Activated T-cell treated with anti-CD3 and anti-CD28 coated beads, Interleukin-2, amount 50 U/mL, for 72 hours (primary cell): ENCODE measurements at places on chromosomes 4 and X. TPM values are rescaled to one million over a fixed set of nuclear protein-coding genes. Genes with fewer than 3 reads are reported as not detected.
A peak's percentile ranks its signal among the peaks of the same experiment; 100 is the strongest.

DNA sequence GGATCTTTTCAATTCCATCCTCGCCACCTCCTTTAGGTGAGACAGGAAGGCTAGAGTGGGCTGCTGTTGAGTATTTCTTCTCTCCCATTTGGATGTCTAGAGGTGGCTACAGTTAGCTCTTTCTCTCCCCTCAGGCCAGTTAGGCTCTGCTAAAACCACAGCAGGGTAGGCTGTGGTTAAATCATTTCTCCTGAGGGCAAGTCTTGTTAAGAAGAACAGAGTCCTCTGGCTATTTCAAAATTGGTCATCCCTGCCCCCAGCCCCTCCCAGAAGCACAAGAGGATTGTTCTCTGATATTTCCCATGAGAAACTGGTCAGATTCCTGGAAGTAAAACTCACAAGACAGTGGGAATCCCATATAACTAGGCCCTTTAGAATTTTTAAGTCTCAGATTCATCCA lies 1359.5 kb downstream of the TECRL start:
- DNase-seq = no peak

DNA sequence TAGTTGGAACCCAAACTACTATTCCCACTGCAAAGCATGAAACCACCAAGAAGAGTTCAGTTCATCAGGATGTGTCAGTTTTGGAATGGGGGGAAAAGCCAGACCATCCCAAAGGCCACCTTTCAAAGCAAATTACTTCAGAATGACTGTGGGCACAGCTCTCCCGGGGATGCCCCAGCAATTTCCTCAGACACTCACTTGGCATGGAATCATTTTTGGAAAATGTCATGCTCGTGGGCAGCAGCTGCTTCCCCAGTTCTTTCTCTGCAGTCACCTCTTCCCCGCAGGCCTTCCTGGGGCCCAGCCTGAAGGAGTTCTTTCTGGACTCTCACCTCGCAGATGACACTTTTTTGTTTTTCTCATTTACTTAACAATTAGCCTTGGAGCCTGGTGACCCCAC lies 350.3 kb downstream of the NR3C2 start:
- no peak for DNase-seq

DNA sequence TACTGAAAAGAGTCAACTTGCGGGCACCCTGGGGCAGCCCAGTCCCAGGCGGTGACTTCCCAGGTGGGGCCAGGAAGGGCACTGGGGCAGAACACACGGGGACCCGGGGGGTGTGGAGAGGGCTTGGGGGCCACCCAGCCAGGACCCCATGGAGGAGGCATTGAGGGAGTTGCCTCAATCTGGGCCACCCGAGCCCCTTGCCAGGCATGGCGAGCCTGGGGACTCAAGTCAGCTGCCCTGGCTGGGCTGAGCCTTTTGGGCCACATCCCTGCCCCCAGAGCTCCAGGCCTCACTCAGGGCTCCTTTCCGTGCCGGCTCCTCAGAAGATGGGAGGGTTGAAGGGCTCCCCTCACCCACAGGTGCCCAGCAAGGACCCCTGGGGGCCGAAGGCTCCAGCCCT lies 6.6 kb upstream of the CPLX1 start:
- no peak for DNase-seq

PCDH19 gene
- not detected for total RNA-seq

DNA sequence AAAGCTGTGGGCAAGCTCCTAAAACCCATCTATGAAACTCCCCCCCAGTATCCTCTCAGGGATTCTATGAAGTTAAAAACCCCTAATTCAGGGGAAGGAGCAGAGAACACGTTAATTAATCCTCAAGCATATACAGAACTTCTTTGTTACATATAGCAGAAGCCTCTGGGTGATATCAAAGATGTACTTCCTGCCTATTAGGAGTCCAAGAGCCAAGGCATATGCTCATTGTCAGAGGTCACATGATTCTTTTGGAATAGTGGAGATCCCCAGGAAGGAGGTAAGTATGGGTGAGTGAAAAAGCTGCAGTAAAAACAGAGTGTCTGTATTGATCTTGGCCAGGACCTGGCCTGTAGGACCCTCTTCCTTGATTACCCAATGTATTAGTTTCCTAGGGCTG lies 2.9 kb upstream of the SPARCL1 start:
- no peak for DNase-seq

DNA sequence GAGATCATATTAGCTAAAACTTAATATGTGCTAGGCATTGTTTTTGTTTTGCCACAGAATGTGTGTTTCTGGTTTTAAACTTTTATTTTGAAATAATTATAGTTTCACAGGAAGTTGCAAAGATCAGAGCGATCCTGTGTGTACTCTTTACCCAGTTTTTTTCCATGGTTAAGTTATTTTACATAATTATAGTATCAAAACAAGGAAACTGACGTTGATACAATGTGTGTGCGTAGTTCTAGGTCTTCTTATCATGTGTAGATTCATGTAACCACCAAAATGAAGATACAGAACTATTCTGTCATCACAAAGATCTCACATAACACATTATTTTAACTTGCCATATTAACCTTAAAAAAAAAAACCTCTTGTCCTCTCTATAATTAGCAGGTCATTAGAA lies 69.2 kb downstream of the BLTP1 start:
- no peak for DNase-seq

N4BP2 gene
- 29.8 TPM for total RNA-seq

DNA sequence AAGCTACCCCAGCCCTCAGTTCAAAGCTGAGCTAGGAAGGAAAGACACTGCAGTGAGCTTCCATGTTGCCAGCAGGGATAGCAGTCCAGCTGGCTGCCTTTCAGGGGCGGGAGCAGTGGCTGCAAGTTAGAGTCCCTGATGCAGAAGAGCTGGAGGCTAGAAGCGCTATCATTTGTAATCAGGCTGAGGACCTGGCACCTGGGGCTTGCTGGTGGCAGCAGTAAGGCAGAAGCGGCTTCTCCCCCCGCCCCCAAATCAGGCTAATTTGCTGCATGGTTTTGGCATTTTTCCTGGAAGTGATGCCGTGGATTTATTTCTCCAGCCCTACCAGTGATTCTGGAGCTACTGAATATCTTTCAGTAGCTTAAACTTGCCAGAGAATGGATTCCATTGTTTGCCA lies 203.3 kb downstream of the CLCN4 start:
- no peak for DNase-seq

DNA sequence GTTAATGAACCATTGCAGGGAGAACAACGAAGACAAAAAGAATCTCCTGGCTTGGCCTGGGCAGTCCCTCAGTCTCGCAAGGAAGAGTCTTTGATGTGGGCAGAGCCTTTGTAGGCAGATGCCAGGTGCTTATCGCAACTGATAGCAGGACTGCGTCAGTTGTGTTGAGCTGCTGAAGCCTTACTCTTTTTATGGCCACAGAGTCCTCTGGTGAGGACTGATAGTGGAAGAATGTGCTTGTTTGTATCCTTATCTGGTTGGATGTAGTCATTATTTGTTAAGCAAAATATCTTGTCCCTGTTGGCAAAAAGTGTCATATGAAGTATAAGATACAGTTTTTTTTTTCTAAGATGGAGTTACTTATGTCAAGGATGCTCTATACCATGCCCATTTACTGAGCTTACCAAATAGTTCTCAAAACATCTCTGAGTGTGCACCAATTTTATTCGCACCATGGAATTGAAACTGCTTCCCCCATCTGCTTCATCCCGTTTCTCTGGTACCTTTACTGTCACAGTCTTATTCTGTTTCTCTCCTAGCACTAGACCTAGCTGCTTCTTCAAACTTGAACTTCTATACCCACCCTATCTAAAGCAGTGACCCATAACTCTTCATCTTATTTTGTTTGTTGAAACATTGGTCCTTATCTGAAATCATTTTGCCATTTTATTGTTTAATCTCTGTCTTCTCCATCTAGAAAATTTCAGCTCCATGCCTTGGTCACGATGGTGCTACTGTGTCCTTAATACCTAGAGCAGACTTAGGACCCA lies 47.0 kb upstream of the SPRY1 start:
- DNase-seq = no peak

- DNase-seq = no peak
These were observed 295.9 kb upstream of the NRK start for GRCh38 chrX:105526431-105526830.

- DNase-seq = no peak
These were observed 534 bp downstream of the MSX1 start for GRCh38 chr4:4859799-4860599.

VCX gene
- total RNA-seq = not detected

DNA sequence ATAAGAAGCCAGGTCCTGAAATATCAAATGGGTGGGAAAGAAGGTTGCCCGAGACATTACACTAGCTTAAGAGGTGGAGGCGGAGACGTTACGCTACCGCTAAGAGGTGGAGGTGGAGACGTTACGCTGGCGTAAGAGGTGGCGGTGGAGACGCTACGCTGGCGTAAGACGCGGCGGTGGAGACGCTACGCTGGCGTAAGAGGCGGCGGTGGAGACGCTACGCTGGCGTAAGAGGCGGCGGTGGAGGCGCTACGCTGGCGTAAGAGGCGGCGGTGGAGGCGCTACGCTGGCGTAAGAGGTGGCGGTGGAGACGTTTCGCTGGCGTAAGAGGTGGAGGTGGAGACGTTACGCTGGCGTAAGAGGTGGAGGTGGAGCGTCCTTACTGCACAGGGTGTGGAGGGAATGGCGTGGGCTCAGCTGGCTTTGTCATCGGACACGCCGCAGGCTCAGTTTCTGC lies 12.8 kb downstream of the CYP4V2 start:
- DNase-seq = no peak

APOO gene
- total RNA-seq = 16.6 TPM

GRCh38 chrX:131746491-131746968 lies 202.7 kb downstream of the OR13H1 start:
- DNase-seq = no peak

ALB gene
- 0.42 TPM for total RNA-seq

DNA sequence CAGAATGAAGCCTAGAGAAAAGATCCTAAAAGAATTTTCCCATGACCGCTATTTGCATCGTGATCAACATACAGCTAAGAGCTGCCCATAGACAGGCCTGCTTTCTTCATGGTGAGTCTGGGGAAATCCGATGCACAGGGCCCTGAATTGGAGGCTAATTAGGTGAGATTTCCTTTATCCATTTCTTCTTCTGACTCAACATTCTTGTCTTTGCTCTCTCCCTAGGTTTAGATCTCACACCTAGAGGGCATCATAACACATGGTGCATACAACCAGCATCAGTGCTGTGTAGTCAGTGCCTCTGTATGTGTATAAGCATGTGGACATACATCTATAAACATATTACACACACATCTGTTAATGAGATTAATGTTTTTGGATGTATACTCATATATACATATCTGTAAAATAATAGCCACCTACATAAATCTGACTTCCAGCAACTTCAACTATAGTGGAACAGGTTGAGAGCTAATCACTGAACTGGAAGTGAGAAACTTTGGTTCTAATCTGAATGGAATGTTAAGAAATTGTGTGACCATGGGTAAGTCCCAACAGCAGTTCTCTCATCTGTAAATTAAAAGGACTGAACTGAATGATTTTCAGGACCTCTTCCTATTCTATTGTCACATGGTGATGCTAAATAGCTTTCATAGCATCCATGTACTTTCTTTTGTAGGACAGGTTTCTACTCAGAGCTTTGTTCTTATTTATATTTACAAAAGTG lies 17.5 kb downstream of the GATB start:
- no peak for DNase-seq

GRCh38 chr4:15665753-15666365 lies 10.7 kb upstream of the FBXL5 start:
- no peak for DNase-seq

DNA sequence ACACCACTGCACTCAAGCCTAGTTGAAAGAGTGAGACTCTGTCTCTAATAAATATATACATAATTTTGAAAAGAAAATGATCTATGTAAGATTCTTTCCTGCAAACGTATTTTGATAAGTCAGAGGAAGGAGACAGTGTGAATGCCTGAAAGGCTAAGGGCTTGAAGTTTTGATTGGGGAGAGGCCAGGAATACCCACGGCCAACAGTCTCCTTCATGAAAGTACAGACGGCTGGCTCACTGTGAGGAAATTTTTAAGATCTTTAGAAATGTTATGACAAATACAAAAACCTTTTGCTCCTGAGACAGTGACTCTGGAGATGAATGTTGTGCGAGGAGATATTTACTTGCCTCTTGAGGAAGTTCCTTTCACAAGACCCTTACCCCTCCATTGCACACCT lies 111.4 kb upstream of the KLHL13 start:
- DNase-seq = no peak

- DNase-seq = no peak
These were observed 18.1 kb downstream of the CHIC1 start for GRCh38 chrX:73581002-73581628.

DNA sequence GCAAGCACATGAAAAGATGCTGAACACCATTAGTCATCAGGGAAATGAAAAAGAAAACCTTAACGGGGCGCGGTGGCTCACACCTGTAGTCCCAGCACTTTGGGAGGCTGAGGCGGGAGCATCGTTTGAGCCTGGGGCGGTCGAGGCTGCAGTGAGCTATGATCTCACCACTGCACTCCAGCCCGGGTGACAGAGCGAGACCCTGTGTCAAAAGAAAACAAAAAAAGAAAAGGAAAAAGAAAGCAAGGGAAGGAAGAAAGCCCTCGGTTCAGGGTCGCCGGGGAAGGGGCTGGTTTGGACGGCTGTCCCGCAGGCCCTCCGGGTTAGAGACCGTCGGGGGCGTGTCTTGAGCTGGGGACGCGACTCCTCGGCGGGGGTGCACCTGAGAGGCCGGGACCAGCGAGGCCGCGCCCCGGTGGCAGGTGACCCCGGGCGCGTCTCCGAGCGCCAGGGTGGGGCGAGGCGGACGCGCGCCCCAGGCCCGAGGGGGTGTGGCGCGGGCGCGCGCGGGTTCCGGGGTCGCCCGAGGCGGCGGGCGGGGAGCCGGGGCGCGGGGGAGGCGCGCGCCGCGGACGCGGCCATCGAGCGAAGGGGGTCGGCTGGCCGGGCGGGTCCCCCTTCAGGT lies 478 bp upstream of the PLXNA3 start:
- DNase-seq = peak; percentile 73

GRCh38 chr4:5843573-5844530 lies 49.0 kb downstream of the CRMP1 start:
- no peak for DNase-seq

- DNase-seq = no peak
These were observed 111.5 kb downstream of the GNL3L start for GRCh38 chrX:54641530-54641929.

GRCh38 chr4:156193800-156194199 lies 240.1 kb upstream of the CTSO start:
- DNase-seq = no peak

- no peak for DNase-seq
These were observed 71.6 kb downstream of the SH3RF1 start for GRCh38 chr4:169199184-169199583.

DNA sequence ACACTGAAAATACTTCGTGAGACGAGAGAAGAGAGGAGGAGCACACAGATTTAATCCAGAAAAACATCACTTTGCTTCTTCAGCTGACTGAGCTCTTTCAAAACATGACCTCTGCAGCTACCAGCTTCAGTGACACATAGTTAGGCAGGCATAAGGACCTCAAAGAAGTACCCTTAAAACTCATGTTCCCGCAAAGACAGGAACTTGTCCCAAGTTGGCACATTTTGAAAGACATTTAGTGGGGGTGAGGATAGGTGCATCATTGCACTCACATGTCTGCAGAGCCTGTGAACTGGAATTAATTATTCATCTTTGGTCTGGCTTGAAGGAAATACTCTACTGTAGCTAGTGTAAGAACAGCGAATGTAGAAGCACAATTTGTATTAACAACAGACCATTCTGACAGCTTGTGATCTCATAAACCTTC lies 221.8 kb downstream of the MGST2 start:
- no peak for DNase-seq
